ENCODE measurements at places on chromosomes 12 and 14.
A peak's percentile ranks its signal among the peaks of the same experiment; 100 is the strongest.

DNA sequence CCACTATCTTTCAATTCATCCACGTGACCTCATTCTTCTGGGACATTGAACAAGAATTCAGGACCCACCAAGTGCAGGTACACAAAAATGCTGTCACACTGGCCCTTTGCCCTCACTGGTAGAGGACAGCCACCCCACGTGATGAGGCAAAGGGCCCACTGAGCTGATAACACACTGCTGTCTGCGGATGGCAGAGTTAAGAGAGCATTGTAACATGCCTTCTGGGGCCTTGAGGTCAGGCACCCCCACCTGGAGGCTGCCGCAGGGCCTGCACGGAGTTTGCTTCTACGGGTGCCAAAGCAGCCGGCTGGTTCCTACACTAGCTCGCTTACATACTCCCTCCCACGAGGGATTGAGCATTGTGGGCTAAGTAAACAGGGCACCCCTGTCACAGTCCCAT lies 101.0 kb downstream of the LRIG3 start:
- peak; percentile 74 for DNase-seq
- H3K27me3 ChIP-seq, result no peaks in the 10 kb centered on the region
- H3K4me1 ChIP-seq, result no peaks in the 10 kb centered on the region
- no peak overlapping the region for H3K27ac ChIP-seq
- H3K4me3 ChIP-seq, result no peak overlapping the region

- H3K36me3 ChIP-seq, result no peaks in the 10 kb centered on the region
- no peak overlapping the region for H3K4me3 ChIP-seq
- H3K27me3 ChIP-seq, result no peaks in the 10 kb centered on the region
- DNase-seq, result no peak
These were observed 9.2 kb downstream of the GLIPR1 start for GRCh38 chr12:75489613-75490210.

- H3K4me3 ChIP-seq, result no peak overlapping the region
- DNase-seq, result no peak
- peaks cover 4% of the 10 kb centered on the region for H3K4me1 ChIP-seq
- no peaks in the 10 kb centered on the region for H3K36me3 ChIP-seq
- H3K27me3 ChIP-seq, result no peaks in the 10 kb centered on the region
These were observed 61.8 kb upstream of the DIO3 start for GRCh38 chr14:101499513-101499912.

- H3K4me3 ChIP-seq, result no peak overlapping the region
- no peak overlapping the region for H3K27ac ChIP-seq
- no peaks in the 10 kb centered on the region for H3K4me1 ChIP-seq
- peak; percentile 74 for DNase-seq
These were observed 398.9 kb downstream of the EGLN3 start for GRCh38 chr14:33551963-33552362.

- H3K4me1 ChIP-seq, result no peaks in the 10 kb centered on the region
- H3K27me3 ChIP-seq, result no peaks in the 10 kb centered on the region
- DNase-seq, result no peak
These were observed 1.7 kb downstream of the C12orf76 start for GRCh38 chr12:110046451-110047187.

GRCh38 chr14:64918216-64918615 lies 4.0 kb downstream of the CHURC1 start:
- H3K36me3 ChIP-seq, result no peaks in the 10 kb centered on the region
- H3K4me3 ChIP-seq, result no peak overlapping the region
- DNase-seq, result no peak
- H3K27ac ChIP-seq, result no peak overlapping the region
- no peaks in the 10 kb centered on the region for H3K27me3 ChIP-seq

- no peak for DNase-seq
- no peaks in the 10 kb centered on the region for H3K27me3 ChIP-seq
- no peaks in the 10 kb centered on the region for H3K4me1 ChIP-seq
- no peaks in the 10 kb centered on the region for H3K36me3 ChIP-seq
- H3K4me3 ChIP-seq, result no peak overlapping the region
These were observed 1346.4 kb downstream of the TMEM121 start for GRCh38 chr14:106872611-106873446.

- H3K4me1 ChIP-seq, result no peaks in the 10 kb centered on the region
- H3K36me3 ChIP-seq, result no peaks in the 10 kb centered on the region
- DNase-seq, result no peak
- no peak overlapping the region for H3K4me3 ChIP-seq
These were observed 1590.5 kb upstream of the TMEM132C start for GRCh38 chr12:126676434-126676833.

DNA sequence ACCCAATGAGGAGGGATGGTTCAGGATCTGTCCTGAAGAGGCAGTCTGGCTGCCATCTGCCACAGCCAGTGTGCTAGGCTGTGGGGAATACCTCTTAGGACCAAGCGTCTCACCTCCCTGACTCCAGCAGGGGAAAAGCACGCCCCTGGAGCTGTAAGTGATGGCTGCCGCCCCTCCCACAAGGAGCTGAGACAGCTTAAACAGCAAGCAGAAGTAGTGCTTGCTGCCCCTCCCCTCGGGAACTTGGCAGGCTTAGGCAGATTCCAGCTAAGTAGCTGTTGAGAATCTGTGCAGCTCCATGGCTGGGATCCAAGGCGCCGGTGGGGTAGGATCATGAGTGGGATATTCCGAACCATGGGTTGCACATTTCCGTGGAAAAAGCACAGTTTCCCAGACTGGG lies 360.4 kb upstream of the MDGA2 start:
- no peak overlapping the region for H3K27ac ChIP-seq
- no peaks in the 10 kb centered on the region for H3K36me3 ChIP-seq
- DNase-seq, result peak; percentile 82
- no peaks in the 10 kb centered on the region for H3K27me3 ChIP-seq

DNA sequence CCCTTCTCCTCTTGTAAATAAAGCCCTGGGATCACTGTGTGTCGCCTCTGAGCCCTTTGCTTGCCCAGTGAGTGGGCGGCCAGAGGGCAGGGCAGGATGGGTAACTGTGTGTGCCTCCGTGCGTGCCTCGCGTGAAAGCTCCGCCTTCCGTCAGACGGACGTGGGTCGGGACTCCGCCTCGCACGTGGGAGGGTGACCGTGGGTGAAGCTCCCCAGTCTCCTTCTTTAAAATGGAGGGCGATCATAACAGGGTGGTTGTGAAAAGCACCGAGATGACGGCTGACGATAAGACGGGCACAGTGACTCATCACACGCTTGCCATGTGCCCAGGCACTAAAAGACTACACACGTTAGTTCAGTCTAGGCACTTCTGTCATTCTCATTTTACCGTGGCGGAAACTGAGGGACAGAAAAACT lies 9.2 kb downstream of the PHB2 start:
- H3K36me3 ChIP-seq, result peaks cover 2% of the 10 kb centered on the region
- H3K27ac ChIP-seq, result peak overlapping the region; percentile 93
- peaks cover 10% of the 10 kb centered on the region for H3K4me1 ChIP-seq
- no peak overlapping the region for H3K4me3 ChIP-seq
- H3K27me3 ChIP-seq, result no peaks in the 10 kb centered on the region
- no peak for DNase-seq

DNA sequence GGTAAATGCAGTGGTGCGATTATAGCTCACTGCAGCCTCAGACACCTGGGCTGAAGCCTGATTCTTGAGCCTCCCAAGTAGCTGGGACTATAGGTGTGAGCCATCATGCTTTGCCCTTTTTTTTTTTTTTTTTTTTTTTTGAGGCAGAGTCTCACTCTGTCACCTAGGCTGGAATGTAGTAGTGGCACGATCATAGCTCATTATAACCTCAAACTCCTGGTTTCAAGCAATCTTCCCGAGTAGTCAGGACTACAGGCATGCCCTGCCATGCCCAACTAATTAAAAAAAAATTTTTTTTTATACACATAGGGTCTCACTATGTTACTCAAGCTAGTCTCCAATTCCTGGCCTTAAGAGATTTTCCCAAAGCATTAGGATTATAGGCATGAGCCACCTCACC lies 6.9 kb downstream of the ATP2A2 start:
- peaks cover 3% of the 10 kb centered on the region for H3K36me3 ChIP-seq
- H3K27me3 ChIP-seq, result no peaks in the 10 kb centered on the region
- no peaks in the 10 kb centered on the region for H3K4me1 ChIP-seq
- no peak for DNase-seq
- no peak overlapping the region for H3K27ac ChIP-seq

- H3K4me1 ChIP-seq, result peaks cover 3% of the 10 kb centered on the region
- no peak for DNase-seq
- no peak overlapping the region for H3K4me3 ChIP-seq
- H3K36me3 ChIP-seq, result no peaks in the 10 kb centered on the region
- H3K27ac ChIP-seq, result no peak overlapping the region
These were observed 164.1 kb downstream of the SRGAP1 start for GRCh38 chr12:64008596-64008995.

- H3K4me1 ChIP-seq, result no peaks in the 10 kb centered on the region
- peak; percentile 72 for DNase-seq
- no peaks in the 10 kb centered on the region for H3K36me3 ChIP-seq
- no peak overlapping the region for H3K4me3 ChIP-seq
- H3K27ac ChIP-seq, result no peak overlapping the region
- no peaks in the 10 kb centered on the region for H3K27me3 ChIP-seq
These were observed 321.1 kb downstream of the NOVA1 start for GRCh38 chr14:26276757-26277156.

GRCh38 chr12:27237790-27238771 lies 6.0 kb upstream of the STK38L start:
- no peaks in the 10 kb centered on the region for H3K36me3 ChIP-seq
- no peak overlapping the region for H3K27ac ChIP-seq
- peak; percentile 66 for DNase-seq

DNA sequence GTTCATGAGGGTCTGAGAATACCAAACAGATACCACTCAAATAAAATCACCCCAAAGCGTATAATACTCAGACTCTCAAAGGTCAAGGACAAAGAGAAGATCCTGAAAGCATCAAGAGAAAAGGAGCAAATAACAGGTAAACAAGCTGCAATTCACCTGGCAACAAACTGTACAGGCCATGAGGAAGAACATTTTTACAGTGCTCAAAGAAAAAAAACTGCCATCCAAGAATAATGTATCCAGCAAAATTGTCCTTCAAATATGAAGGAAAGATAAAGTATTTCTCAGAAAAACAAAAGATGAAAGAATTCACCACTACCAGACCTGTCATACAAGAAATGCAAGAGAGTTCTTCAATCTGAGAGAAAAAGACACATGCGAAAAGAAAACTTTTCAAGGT lies 206.4 kb downstream of the PTPRO start:
- H3K27me3 ChIP-seq, result no peaks in the 10 kb centered on the region
- DNase-seq, result no peak
- no peak overlapping the region for H3K27ac ChIP-seq
- no peak overlapping the region for H3K4me3 ChIP-seq
- no peaks in the 10 kb centered on the region for H3K36me3 ChIP-seq
- H3K4me1 ChIP-seq, result no peaks in the 10 kb centered on the region

- no peak for DNase-seq
- no peaks in the 10 kb centered on the region for H3K4me1 ChIP-seq
- H3K36me3 ChIP-seq, result no peaks in the 10 kb centered on the region
- H3K4me3 ChIP-seq, result no peak overlapping the region
These were observed 17.4 kb downstream of the KRT76 start for GRCh38 chr12:52759695-52760094.

DNA sequence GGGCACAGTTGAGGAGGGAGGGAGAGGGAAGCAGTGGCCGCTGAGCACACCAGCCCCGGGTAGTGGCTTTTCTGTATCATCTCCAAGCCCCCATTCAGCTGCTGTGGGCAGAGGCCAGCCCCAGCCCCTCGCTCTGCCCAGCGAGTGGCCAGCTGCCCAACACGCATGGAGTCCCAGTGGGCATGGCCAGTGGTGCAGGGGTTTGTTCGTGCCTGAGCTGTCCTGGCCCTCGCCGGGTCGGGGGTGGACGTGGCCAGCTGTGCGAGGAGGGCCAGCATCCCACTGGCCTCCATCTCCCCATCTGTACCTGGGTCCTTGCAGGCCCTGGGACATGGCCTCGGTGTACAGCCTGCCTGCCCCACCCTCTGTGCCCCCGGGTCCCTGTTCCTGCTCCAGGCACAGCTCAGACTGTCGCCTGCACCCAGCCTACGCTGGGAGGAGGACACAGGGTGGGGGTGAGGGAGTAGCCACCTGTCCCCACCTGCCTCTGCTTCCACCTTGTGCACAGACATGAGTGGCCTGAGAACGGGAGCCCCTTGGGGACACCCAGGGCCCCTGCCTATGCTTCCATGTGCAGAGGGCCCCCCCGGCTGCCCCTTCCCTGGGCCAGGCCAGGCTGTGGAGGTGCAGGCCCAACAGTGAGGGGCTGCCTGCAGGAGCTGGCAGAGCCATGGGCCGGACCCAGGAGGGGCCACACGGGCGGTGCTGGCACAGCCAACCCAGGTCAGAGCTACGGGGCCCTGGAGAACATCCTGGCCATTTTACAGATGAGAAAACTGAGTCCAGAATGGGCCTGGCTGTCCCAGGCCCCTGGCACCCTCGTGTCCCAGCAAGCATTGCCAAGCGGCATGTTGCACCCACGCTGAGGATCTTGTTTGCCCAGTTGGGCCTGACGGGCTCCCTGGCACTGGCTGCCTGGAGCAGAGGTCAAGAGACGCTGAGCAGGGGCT lies 4.3 kb downstream of the INF2 start:
- no peaks in the 10 kb centered on the region for H3K27me3 ChIP-seq
- H3K4me3 ChIP-seq, result no peak overlapping the region
- peaks cover 13% of the 10 kb centered on the region for H3K4me1 ChIP-seq
- no peak overlapping the region for H3K27ac ChIP-seq

GRCh38 chr12:46218322-46219095 lies 50.3 kb downstream of the SLC38A1 start:
- H3K27ac ChIP-seq, result no peak overlapping the region
- H3K27me3 ChIP-seq, result no peaks in the 10 kb centered on the region
- DNase-seq, result no peak
- peaks cover 2% of the 10 kb centered on the region for H3K36me3 ChIP-seq

DNA sequence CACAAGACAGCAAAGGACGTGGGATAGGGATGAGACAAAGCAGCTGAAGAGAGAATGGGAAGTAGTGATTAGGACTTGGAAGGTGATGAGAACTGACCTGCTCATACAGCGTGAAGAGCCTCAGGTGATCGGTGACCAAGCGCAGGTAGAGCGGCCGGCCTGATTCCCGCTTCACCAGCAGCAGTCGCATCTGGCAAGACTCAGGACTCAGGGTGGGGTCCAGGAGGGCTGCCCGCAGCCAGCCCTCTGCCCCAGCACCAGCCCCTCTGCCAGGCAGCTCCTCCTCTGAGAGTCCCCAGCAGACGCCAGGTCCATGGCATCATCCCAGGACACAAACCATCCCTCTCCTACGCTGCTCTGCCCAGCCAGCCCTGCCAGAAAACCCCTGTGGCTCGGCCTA lies 30.8 kb downstream of the TEP1 start:
- H3K4me3 ChIP-seq, result no peak overlapping the region
- no peak overlapping the region for H3K27ac ChIP-seq
- no peaks in the 10 kb centered on the region for H3K27me3 ChIP-seq
- DNase-seq, result no peak

DNA sequence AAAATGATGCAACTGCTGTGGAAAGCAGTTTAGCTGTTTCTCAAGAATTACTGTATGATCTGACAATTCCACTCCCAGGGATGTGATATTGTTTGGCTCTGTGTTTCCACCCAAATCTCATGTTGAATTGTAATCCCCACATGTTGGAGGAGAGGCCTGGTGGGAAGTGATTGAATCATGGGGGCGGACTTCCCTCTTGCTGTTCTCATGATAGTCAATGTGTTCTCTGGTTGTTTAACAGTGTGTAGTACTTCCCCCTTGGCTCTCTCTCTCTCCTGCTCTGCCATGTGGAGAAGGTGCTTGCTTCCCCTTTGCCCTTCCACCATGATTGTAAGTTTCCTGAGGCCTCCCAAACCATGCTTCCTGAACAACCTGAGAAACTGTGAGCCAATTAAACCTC lies 93.4 kb upstream of the CPM start:
- H3K36me3 ChIP-seq, result no peaks in the 10 kb centered on the region
- DNase-seq, result no peak
- no peak overlapping the region for H3K4me3 ChIP-seq
- no peaks in the 10 kb centered on the region for H3K27me3 ChIP-seq
- H3K4me1 ChIP-seq, result no peaks in the 10 kb centered on the region

- H3K27ac ChIP-seq, result no peak overlapping the region
- no peaks in the 10 kb centered on the region for H3K4me1 ChIP-seq
- no peaks in the 10 kb centered on the region for H3K36me3 ChIP-seq
- no peak for DNase-seq
- no peak overlapping the region for H3K4me3 ChIP-seq
These were observed 1.0 kb upstream of the EML1 start for GRCh38 chr14:99792210-99792535.

Data from mesendoderm (in vitro differentiated cells).